ENCODE measurements at places on chromosomes 5 and 9.

- no peak for DNase-seq
Measured at GRCh38 chr5:103472265-103472664, 90.3 kb downstream of the NUDT12 start.

- DNase-seq: no peak
Measured at GRCh38 chr9:69158471-69158870, 15.6 kb upstream of the TJP2 start.

- no peak for DNase-seq
Measured at GRCh38 chr9:1929722-1930244, 85.4 kb upstream of the SMARCA2 start.

- DNase-seq: no peak
Measured at GRCh38 chr9:91412941-91413340, 10.7 kb downstream of the NFIL3 start.

DNA sequence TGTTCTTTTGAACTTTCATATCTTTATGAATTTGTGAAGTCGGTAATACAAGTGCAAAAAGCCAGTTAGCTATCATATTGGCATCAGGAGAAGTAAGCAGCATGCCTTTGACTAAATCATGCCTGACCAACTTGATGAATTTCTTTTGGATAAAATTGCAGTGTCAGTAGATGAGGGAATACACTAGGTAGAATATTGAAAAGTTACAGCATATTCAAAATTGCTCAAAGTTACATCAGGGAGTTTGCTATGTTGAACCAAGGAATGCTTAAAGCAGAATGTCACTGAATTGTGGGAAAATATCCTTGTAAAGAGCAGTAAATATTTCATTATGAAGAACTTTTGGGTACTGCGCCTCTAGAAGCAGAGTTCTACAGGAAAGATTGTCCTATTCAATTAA lies 87.1 kb upstream of the TLX3 start:
- DNase-seq: no peak

DNA sequence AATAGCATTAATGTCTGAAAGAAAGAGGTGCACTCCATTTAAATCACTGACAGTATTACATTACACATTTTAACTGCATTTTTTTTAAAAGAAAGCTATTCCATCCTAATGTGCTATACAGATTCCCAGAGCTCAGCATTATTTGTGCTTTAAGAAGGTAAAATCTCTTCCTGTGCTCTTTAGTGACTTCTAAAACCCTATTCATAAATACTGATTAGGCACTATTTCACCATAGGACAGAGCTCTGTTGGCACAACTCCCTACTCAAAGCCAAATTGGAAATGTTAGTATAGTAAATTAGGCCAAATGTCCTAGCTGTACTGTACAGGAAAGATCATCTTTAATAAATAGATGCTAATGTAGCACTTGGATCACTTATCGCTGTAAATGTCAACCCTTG lies 262.5 kb downstream of the TUSC1 start:
- DNase-seq: no peak

DNA sequence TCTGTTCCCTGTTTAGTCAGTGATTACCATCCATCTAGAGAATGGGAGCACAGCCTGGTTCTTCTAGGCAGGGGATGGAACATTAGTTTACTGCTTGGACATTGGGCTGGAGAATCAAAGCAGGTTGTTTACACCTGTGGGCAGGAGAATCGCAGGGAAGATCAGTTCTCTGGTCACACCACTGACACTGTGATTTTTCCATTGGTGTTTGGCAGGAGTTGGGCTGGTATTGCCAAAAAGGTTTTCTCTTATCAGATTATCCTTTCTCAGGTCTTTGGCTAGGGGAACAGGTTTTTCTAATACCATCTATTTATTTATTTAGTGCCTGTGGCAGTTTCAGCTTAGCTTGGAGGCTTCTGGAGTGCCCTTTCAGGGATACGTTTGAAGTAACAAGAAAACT lies 219.3 kb upstream of the GRIN3A start:
- no peak for DNase-seq

GRCh38 chr5:20128343-20128742 lies 140.3 kb upstream of the CDH18 start:
- no peak for DNase-seq

- DNase-seq: no peak
Measured at GRCh38 chr5:5979377-5979760, 399.0 kb downstream of the MED10 start.

DNA sequence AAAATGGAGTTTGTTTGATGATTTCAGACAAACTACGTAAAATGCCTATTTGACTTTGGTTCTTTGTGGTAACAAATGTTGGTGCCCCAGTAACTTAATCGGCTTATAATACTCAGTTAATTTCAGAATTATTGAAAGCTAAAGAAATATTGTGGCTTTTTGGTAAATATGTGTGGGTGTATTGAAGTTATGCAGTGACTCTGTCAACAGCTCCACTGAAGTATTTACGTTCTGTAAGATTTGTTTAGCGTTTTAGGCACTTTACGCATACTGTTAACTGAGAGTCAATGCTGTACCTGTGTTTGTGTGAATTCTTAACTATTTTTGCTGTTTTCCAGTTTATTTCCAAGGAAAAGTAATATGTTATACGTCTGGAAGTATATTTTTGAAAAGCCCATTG lies 2.2 kb downstream of the RAD23B start:
- DNase-seq: no peak

DNA sequence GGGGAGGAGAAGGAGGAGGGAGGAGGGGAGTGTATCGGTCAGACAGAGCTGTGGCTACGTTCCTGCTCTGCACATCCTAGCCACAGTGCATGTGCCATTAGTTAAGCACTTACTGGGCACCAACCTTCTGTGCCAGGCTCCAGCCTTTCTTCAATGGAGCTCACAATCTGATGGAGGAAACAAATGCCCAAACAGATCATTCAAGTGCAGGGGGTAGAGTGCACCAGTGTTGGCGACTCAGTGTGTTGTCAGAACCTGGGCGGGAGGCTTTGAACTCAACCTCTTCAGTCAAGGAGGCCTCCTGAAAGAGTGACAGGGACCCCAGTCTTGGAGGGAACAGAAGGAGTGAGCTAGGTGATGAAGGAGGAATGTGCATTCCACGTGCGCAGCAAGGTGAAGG lies 51.9 kb upstream of the SHB start:
- no peak for DNase-seq

DNA sequence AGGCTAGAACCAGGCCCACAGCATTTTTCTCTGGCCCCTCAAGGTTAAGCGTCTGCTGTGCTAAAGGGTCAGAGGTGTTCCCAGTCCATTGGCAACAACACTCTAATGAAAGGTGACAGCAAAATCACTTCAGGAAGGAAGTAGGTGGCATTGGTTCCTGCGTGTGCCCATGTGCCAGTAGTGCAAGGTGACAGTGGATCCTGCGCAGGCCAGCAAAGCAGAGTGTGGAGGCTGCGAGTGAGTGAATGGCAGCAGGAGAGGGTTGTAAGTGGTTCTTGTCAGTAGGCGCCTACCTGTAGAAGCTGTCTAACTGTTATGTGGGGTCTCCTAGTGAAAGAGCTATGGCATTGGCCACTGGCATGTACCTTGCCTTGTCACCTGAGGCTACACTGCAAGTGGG lies 898.2 kb upstream of the TYRP1 start:
- DNase-seq: no peak

GRCh38 chr5:68932830-68933434 lies 160.9 kb upstream of the SLC30A5 start:
- DNase-seq: no peak

- DNase-seq: no peak
Measured at GRCh38 chr5:54325610-54326311, 15.4 kb upstream of the ARL15 start.

- DNase-seq: no peak
Measured at GRCh38 chr5:72662936-72663335, 153.5 kb upstream of the TNPO1 start.

- DNase-seq: no peak
Measured at GRCh38 chr5:77643654-77644370, 5.3 kb upstream of the OTP start.

DNA sequence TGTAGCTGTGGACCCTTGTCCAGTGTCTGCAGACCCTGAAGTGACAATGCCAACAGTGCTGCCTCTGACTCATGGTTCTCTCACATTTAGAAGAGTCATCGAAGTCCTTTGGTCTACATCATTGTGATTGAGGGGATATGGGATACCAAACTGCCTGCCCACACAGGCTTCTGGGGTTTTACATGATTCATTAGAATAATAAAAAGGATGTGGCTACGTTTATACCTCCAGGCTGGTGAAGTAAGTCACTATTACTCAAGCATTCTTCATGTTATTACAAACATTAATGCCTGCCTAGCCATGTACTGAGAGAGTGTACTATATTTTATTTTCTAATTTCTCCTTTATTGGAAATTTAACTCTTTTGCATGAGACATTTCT lies 365.7 kb downstream of the SPATA31D1 start:
- DNase-seq: peak; percentile 20

DNA sequence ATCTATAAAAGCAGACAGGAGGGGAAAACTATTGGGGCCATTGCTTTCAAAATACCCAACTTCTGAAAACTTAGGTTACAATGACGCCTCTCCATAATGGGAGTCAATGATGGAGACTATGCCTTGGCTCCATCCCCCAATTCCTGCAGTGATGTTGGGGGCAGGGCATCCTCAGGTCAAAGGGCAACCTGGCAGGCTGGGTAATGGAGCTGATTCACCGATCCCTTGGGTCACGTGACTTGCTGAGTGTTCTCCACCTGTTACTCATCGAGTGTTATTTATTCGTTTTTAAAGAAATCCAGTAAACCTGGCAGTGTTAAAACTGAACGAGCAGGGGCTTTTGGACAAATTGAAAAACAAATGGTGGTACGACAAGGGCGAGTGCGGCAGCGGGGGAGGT lies 244.4 kb downstream of the FAM114A2 start:
- DNase-seq: no peak

GRCh38 chr5:83475935-83476814 lies 4.6 kb downstream of the VCAN start:
- DNase-seq: no peak

GRCh38 chr9:131043087-131043486 lies 34.1 kb downstream of the LAMC3 start:
- DNase-seq: no peak

DNA sequence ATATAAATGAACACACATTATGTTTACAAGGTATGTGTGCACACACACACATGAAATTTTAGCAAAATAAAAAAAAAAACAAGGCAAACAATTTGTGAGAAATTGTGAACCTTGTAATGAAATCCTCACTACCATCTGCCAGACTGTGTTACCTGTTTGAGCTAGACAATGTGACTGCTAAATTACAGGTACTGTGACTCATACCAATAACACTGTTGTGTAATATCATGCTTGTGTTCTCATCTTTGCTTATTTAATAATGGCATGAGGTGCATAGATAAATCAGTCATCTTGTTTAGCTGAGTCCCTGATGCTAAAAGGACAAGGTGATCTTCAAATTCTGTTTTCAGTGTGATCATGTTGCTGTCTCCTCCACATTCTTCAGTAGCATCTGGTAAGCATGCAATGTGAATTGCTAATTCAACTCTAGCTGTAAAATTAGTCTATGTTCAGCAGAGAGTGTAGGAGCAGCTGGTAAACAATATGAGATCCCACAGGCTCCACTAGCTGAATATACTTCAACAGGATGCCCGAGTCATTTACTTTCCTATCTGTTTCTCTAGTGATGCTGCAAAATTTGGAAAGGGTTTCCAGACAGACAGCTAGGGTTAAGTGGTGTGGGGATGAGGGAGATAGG lies 966.3 kb upstream of the C9orf72 start:
- DNase-seq: no peak

- no peak for DNase-seq
Measured at GRCh38 chr5:72508241-72509170, 1.3 kb upstream of the ZNF366 start.

DNA sequence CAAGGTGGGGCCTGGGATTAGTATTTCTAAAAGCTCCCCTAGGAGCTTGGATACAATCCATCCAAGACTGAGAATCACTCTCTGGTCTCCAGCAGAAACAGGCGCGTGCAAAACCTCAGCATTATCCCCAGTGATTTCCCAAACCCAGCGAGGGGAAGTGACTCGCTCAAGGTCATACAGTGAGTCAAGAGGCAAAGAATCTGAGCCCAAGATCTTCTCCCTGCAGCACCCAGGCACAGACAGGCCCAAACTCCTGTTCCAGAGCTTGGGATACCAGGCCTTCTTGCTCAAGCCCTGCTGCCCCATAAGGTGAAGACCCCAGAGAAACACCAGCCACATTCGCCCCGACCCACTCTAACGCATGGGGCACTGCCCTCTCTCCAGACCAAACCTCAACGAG lies 33.2 kb downstream of the SHB start:
- no peak for DNase-seq

DNA sequence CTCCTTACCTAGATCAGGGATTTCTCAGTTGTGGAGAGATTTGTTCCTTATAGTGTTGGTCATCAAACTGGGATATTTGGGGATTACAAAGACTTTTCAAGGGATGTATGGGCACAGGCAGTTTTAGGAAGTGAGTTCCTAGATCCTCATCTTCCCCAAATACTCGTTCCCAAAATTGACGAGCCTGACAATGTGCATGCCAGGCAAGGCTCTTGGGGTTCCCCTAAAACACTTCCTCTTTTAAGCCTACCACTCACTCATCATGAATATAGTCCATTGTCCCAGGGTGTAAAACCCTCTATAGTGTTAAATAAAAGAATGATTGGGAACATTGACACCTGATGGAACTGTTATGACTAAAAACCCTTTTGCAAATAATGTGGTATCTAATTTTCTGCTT lies 26.4 kb downstream of the PDCD1LG2 start:
- DNase-seq: no peak

DNA sequence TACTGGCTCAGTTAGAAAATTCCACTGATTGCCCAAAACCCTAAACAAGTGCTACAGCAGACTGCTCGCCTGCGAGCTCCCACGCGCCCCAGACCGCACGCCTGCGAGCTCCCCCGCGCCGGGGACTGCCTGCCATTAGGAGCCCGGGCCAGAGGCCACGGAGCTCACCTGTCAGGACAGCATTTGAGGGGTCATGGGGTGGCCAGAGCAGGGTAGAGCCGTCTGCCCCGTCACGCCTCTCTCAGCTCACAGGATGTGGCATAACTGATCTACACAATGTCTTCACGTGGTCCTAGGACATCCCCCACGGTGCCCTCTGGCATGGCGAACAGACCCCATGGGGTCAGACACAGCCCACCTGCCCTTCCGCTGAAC lies 29.1 kb upstream of the LRRC14B start:
- DNase-seq: no peak

DNA sequence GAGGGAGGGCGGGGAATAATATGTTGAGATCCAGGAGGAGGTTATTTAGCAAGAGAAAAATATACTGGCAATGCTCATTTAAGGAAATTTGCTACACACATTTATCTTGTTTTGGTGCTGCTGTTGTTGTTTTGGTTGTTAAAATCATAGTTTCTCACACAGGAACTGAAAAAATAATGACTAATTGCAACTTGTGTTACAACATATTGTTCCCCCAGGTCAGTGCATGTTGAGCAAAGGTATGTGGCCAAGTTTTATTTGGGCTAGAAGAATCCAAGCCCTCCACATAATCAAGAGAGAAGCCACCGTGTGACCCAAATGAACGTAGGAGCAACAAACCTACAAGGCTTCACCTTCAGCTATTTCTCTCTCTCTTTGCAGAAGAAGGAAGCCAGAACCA lies 220.3 kb upstream of the DAPK1 start:
- no peak for DNase-seq

DNA sequence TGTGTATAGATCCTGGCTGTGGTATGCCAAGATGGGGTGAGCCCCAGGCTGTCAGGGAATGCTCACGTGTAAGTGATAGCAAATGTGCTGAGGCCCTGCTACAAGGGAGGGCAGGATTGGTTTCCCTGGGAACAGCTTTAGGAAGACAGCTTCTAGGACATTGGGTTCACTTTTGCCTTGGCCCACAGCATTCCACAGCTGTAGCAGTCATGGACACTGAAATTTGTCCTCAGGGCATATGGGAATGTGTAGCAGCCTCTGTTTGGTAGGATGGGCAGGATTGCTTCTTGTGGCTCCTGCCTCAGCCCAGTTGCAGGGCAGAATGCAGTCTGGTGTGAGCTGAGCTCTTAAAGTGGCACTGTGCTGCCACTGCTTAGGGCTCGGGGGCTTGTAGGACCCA lies 1061.7 kb upstream of the WWC1 start:
- no peak for DNase-seq

Measured in AG09319 (cell line).